ENCODE measurements at places on chromosomes 2 and 18.

DNA sequence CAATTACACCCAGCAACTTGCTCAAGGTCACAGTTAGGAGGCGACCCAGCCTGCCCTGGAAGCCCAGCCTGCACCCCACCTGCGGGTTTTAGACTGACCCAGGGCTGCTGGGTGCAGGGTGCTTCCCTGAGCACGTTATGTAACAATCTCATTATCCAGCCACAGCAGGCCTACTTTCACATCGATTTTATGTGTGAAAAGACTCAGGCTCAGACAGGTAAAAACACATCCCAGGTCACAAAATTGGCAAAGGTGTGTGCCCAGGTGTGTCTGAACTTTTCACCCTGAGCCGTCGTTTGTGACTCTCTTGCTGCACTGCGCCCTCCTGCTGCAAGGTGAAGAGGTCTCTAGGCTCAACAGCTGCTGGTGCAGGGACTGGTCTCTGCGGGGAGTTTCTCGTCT lies 668.2 kb upstream of the HS6ST1 start:
- H3K27me3 ChIP-seq: no peaks in the 10 kb centered on the region
- no peaks in the 10 kb centered on the region for H3K36me3 ChIP-seq
- no peak for DNase-seq
- no peak overlapping the region for H3K27ac ChIP-seq
- H3K4me1 ChIP-seq: no peaks in the 10 kb centered on the region

GRCh38 chr2:88481691-88482336 lies 29.3 kb upstream of the FOXI3 start:
- no peak for DNase-seq
- no peak overlapping the region for H3K4me3 ChIP-seq
- no peak overlapping the region for H3K27ac ChIP-seq
- no peaks in the 10 kb centered on the region for H3K36me3 ChIP-seq

- H3K27ac ChIP-seq: no peak overlapping the region
- no peak for DNase-seq
- H3K27me3 ChIP-seq: no peaks in the 10 kb centered on the region
- peaks cover 31% of the 10 kb centered on the region for H3K4me1 ChIP-seq
- H3K4me3 ChIP-seq: no peak overlapping the region
Measured at GRCh38 chr2:27182346-27182745, 29.5 kb upstream of the ATRAID start.

- no peak overlapping the region for H3K4me3 ChIP-seq
- no peaks in the 10 kb centered on the region for H3K36me3 ChIP-seq
- no peak overlapping the region for H3K27ac ChIP-seq
- no peaks in the 10 kb centered on the region for H3K27me3 ChIP-seq
- DNase-seq: no peak
Measured at GRCh38 chr2:213067888-213068287, 83.5 kb downstream of the IKZF2 start.

DNA sequence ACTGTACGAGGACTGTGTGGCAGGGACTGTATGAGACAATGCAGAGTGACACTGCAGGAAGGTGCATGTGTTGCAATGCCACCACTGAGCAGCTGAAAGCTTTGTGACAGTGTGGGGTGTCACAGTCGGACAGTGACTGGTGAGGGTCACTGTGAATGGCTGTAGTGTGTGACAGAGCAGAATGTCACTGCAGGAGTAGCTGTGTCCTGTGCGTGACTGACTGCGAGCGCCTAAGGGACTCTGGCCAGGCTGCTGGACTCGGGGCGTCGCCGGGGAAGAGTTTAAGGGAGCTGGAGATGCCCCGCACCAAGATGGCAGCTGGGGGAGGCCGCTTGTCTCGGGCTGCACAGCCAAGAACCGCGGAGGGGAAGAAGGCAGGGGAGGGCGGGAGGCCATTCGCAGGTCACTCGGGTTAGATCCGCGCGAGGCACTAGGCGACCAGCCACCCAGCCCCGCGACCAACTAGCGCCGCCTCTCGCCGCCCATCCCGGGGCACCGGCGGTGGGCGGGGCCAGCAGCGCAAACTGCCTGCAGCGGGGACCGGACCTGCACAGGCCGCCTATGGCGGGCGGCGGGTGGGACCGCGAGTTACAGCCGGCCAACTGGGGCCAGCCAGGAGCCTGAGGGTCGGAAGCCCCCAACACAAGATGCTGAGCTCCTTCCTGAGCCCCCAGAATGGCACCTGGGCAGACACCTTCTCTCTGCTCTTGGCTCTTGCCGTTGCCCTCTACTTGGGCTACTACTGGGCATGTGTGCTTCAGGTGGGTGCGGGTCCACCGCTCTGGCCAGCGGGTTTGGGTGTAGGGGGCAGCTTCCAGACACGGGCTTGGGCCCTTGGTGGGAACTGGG lies at the start of gene ABHD1:
Gene ABHD1, plus strand, starts transcription at position 514 of the 849 bp plus-strand sequence. Its CDS starts 134 bp downstream, at position 648.
- DNase-seq: peak; percentile 74
- H3K4me3 ChIP-seq: peak within 1 kb of the TSS; percentile 74
- H3K27me3 ChIP-seq: peaks cover 7% of the 10 kb centered on the region
- H3K36me3 ChIP-seq: no peaks in the 10 kb centered on the region

DNA sequence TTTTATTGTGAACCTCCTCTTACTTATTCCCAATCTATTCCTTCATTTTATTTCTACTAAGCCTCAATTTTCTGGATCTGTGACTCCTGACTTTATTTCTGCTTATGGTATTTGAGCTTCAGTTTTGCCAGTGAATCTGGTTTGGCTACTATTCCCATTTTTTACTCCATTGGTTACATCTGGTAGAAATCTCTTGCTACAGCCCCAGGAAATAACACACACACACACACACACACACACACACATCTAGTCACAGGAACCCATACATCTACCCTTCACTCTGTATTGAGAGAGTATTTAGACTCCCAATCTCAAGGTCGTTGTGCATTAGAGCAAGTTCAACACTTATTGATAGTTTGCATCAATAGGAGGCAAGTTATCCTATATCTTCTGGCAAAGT lies 37.0 kb upstream of the GALNT5 start:
- H3K27me3 ChIP-seq: no peaks in the 10 kb centered on the region
- no peak overlapping the region for H3K27ac ChIP-seq
- H3K4me3 ChIP-seq: no peak overlapping the region
- DNase-seq: no peak
- H3K4me1 ChIP-seq: no peaks in the 10 kb centered on the region

DNA sequence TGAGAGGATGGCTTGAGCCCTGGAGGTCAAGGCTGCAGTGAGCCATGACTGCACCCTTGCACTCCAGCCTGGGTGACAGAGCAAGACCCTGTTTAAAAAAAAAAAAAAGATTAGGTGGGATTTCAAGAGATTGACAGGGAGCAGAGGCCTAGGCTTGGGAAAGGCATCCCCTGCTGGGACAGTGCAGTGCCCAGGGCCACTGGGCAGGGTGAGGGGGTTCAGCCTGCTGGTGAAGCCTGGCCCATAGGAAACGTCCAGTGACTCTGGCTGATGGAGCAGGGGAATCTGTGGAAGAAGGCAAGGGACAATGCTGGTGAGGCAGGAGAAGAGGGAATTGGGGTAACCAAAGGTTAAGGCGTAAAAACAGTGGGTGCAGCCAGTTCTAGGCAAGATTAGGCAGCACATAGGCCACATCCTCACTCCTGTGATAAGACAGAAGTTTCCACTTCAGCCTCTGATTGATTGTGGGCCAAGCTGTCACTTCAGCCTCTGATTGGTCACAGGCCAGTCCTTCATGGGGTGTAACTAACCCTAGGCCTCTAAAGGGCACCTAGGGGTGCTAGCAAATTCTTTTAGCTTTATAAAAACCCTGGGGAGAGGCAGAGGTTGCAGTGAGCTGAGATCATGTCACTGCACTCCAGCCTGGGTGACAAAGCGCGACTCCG lies 128.6 kb downstream of the MSH2 start:
- H3K36me3 ChIP-seq: no peaks in the 10 kb centered on the region
- H3K4me3 ChIP-seq: no peak overlapping the region
- no peak for DNase-seq
- no peaks in the 10 kb centered on the region for H3K4me1 ChIP-seq
- H3K27ac ChIP-seq: no peak overlapping the region
- no peaks in the 10 kb centered on the region for H3K27me3 ChIP-seq

GRCh38 chr2:155209696-155210450 lies 511.4 kb downstream of the KCNJ3 start:
- no peak overlapping the region for H3K4me3 ChIP-seq
- no peak for DNase-seq
- no peaks in the 10 kb centered on the region for H3K4me1 ChIP-seq
- no peaks in the 10 kb centered on the region for H3K36me3 ChIP-seq
- H3K27me3 ChIP-seq: no peaks in the 10 kb centered on the region

DNA sequence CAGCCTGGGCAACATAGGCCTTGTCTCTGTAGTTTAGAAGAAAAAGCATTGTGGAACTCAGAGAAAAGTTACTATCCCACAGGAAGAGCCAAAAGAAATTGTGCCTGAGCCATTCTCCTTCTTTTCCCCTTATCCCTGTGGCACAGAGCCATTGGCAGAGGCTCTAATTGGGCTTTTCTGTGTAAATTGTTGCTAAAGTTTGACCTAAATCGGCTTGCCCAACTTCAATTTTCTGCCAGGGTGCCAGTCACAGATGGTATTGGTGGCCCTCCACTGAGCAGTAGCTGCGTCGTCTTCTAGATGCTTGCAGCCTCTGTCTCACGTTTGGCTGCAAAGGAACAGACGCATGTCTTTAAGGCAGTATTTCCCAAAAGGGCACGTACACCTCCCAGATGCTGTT lies 30.3 kb downstream of the ZNF532 start:
- no peak for DNase-seq
- no peak overlapping the region for H3K4me3 ChIP-seq
- no peaks in the 10 kb centered on the region for H3K27me3 ChIP-seq
- H3K36me3 ChIP-seq: no peaks in the 10 kb centered on the region
- H3K4me1 ChIP-seq: peaks cover 38% of the 10 kb centered on the region

DNA sequence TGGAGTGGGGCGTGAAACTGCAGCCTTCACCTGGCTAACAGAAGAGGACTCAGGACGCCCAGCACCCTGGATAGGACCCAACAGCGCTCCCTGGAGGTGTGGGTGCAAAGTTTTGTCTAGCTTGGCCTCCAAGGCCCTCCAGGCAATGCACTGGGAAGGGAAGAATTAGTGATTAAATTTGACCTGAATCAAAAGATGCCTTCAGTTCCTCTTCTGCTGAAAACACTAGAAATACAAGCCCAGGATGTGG lies 779 bp upstream of the TRIB2 start:
- H3K4me3 ChIP-seq: peak overlapping the region; percentile 90
- peak overlapping the region; percentile 91 for H3K27ac ChIP-seq
- H3K36me3 ChIP-seq: no peaks in the 10 kb centered on the region
- no peaks in the 10 kb centered on the region for H3K27me3 ChIP-seq
- peaks cover 23% of the 10 kb centered on the region for H3K4me1 ChIP-seq

GRCh38 chr2:31217465-31218200 lies at the start of gene CAPN14:
CAPN14 (minus strand) TSS chr2:31217515; CDS start chr2:31205447, 12,068 bp downstream.
- no peaks in the 10 kb centered on the region for H3K36me3 ChIP-seq
- no peak within 1 kb of the TSS for H3K4me3 ChIP-seq
- no peak within 1 kb of the TSS for H3K27ac ChIP-seq
- no peaks in the 10 kb centered on the region for H3K27me3 ChIP-seq
- no peaks in the 10 kb centered on the region for H3K4me1 ChIP-seq
- DNase-seq: no peak
